ENCODE measurements at places on chromosomes 6 and 20.

DNA sequence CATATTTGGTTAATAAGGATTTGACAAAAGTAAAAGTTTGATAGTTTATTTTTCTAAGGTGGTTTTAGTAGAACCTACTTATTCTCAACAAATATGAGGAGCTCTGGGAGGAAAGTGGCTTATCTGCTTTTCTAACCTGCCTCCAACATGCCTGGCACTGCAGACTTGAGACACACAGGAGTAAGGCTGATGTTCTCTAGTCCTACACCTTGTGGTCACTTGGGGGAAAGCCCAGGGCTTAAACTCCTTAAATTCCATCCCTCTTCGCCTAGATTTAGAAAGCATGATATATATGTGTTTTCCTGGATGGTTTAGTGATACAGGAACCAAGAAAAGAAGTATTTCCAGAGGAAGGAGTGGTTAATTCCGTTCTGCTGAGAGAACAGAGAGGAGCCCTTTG is 39.9 kb upstream of the SAMD5 start:
- no peak for DNase-seq

GRCh38 chr6:4491501-4492260 is 284.5 kb upstream of the CDYL start:
- DNase-seq: no peak

GRCh38 chr6:165652766-165653165 is 10.3 kb downstream of the PDE10A start:
- no peak for DNase-seq

DNA sequence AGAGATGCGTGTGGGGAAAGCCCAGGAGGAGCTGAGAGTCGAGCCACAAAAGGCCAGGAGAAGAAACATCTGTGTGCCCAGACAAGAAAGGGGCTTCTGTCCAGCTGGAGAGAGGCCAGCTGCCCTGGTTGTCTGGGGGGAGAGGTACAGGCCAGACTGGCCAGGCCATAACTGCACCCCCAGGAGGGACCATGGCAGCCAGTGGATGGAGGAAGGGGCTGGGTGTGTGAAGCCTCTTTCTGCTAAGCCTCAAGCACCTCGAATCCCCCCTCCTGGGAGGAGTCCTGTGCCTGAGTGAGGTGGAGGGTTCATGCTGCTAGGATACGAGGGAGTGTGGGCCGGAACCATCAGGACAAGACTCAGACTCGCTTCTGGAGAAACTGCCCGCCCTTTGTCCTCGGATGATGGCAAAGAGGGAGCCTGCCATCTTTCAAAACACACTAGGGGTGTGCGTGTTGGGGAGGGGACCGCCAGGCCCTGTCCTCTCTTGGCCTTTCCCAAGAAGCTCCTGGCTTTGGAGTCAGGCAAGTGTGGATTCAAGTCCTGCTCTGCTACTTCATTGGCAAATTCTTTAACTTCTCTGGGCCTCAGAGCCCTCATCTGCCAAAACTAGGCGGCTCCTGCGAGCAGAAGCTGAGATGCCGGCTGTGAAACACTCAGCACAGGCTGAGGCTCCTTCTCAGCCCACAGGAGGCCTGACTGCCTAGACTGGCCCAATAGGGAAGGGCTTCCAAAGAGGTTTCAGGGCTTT is 90.3 kb downstream of the ASXL1 start:
- no peak for DNase-seq

GRCh38 chr6:37149745-37150144 is 20.2 kb upstream of the PIM1 start:
- DNase-seq: no peak

- DNase-seq: no peak
These were observed at the start of gene RBPJL for GRCh38 chr20:45306431-45306982. RBPJL (plus strand) TSS chr20:45306840; CDS start chr20:45306923, 83 bp downstream.

DNA sequence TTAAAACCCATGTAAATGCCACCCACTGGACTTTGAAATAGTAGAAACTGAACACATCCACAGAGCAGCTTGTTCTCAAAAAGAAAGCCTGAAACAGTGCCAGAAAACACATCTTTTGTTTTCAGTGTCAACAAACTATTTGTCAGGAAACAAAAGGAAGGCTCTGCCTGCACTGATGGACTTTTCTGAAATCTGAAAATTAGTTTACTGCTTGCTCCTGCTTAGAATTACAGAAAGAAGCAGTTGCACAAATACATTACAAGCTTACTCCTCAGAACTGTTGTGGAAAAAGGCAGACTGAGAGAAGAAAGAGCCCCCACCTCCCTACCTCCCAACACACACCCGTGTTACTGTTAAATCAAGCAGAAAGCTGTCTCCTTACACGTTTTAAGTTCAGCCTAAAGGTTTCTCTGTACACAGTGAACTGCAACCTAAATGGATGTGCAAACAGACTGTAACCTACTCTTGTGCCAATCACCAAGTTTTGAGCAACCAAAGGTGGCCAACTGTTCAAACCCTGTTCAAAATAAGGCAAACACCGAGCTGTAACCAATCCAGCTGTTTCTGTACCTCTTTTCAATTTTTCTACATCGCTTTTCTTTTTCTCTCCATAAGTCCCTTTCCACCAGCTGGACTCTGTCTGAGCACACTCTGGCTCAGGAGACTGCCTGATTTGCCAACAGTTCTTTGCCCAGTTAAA is 43.7 kb downstream of the FRK start:
- no peak for DNase-seq

GRCh38 chr6:108897371-108897770 is 49.1 kb downstream of the ARMC2 start:
- DNase-seq: no peak

GRCh38 chr6:10205892-10206291 is 209.0 kb downstream of the TFAP2A start:
- no peak for DNase-seq

- no peak for DNase-seq
These were observed 29.4 kb downstream of the PSMG4 start for GRCh38 chr6:3287976-3288707.

- no peak for DNase-seq
These were observed 41.5 kb downstream of the ELMO2 start for GRCh38 chr20:46364670-46365486.

- DNase-seq: no peak
These were observed 181.0 kb downstream of the TFAP2C start for GRCh38 chr20:56810141-56810540.

DNA sequence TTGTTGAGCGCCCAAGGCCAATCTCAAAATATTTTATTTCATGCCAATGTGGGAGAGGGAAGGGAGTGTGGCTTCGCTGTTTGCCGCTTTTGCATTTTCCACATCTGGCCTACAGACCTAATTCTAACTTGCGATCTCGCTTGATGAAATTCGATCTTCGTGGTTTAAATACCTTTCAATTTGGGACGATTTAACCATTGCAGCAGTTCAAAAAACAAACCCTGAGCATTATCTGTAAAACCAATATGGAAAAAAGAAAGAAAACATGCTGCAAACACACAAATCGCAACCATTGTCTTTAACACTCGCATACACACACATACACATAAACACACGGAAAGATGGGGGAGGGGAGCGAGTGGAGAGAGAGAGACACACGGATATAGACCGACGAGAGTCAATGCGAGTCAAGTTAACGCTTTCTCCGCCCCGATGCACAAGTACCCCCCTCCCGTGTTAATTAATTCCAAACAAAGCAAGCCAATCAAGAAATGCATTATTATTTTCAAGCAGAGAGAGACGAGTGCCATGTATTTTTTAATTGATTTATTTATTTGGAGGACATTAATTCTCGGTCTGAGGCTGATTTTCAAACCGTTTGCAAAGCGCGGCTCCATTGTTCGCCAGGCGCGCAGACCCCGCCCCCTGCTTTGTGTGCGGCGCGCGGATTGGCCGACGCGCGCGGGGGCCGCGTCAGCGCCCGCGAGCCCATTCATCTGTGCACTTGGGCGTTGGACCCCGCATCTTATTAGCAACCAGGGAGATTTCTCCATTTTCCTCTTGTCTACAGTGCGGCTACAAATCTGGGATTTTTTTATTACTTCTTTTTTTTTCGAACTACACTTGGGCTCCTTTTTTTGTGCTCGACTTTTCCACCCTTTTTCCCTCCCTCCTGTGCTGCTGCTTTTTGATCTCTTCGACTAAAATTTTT is at the start of gene MARCKS:
TSS of gene MARCKS (plus strand) at position 721 of the 931 bp plus-strand sequence. CDS start 401 bp downstream, outside the sequence.
- DNase-seq: no peak

GRCh38 chr20:59183751-59184150 is 20.1 kb downstream of the ZNF831 start:
- no peak for DNase-seq

DNA sequence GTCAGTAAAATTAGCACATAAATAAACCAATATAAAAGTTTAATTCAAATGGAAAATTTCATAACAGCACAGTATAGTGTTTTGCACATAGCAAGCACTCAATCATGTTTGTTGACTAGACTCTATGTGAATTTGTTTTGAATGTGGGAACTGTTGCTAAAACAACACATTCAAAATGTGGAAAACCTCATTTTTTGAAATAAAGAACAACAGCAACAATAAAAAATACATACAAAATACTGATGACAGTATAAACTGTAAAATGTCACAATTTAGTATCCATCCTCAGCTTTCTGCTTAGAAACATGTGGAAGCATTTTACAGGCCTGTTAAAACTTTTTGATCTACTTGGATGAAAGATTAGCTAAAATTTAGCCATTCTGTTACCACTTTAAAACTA is 47.4 kb downstream of the HDAC2 start:
- no peak for DNase-seq

DNA sequence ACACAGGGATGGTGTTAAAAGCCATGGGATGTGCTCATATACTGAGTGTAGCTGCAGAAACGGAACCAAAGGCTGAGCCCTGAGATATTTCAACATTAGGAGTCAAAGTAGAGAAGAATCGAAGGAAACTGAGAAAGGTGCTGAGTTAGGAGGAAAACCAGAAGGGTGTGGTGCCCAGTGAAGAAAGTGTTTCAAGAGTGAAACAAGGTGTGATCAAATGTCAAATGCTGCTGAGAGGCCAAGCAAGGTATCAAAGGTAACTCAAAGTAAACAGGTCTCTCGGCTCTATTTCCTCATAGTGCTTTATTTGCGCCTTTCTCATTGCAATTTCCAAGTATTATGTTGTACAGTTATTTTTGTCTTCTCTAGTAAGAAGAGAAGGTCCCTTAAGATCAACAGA is 94.1 kb downstream of the PRDM1 start:
- DNase-seq: no peak

DNA sequence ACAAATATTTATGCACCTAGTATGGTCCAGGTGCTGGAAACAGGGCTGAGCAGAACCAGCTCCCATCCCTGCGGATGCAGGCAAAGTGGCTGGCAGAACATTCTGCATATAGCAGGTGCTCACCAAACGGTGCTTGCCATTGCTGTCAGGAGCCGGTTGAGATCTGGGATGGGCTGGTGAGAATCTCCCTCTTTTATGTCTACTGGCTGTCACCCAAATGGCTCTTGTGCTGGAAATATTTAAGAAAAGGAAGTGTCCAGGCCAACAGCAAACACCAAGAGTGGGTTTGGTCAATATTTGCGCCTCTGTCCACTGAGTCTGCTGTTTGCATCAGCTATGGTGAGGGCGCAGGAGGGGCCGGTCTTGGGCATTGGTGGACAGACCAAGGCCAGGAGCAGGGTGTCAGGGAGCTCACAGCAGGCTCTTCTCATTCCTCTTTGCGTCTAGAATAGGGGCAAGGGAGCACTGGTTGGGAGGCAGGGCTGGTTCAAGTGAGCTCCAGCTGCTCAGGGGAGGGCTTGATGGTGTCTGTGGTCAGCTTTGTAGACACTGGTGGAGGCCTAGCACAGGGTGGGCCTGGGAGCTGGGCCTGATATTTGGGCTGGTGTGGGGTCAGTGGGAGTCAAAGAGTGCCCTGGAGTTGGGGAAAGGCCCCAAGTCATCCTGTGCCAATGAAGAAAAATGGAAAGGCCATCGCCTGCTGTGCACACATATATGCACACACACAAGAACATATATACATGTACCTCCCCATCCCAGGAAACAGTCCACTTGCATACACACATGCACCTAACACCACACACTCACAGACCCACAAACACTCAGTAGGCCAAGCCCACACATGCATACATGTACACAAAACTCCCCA is 1.4 kb upstream of the BPIFB2 start:
- no peak for DNase-seq

- no peak for DNase-seq
These were observed 1.9 kb upstream of the AP5S1 start for GRCh38 chr20:3818155-3819151.

DNA sequence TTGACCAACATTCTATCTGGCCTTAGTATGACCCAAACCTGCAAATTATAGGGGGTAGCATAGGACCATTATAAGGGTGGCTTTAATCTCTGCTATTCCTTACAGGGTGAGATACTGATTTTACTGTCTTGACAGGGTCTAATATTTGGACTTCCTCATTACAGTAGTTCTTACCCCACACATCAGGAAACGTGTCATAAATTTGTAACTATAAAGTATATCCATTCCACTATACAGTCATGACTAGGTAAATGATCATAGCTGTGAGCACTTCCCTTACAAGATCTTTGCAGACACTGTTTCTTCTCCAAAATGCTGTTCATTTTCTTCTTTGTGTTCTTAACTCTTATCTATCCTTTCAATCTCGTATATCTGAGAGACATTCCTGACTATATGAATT is 518.7 kb upstream of the RNF217 start:
- no peak for DNase-seq

- no peak for DNase-seq
These were observed 20.0 kb downstream of the CDK19 start for GRCh38 chr6:110795271-110795670.

DNA sequence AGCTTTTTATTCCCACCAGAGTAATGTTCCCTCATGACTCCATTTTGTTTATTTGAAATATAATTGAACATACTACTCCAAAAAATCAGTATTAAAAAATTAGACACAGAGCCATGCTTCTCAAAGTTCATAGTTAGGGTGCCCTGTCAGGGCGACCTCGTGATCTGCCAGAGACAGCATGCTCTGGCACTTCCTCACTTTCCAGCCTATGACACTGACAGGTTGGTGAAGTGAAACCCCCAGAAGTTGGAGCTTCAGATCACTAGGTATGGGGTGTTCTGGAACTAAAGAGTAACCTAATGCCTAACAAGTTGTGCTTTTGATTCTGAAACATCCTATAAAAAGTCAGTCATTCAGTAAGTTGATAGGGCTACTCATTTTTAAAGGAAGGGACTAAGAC is 93.0 kb downstream of the TBC1D7 start:
- DNase-seq: no peak

DNA sequence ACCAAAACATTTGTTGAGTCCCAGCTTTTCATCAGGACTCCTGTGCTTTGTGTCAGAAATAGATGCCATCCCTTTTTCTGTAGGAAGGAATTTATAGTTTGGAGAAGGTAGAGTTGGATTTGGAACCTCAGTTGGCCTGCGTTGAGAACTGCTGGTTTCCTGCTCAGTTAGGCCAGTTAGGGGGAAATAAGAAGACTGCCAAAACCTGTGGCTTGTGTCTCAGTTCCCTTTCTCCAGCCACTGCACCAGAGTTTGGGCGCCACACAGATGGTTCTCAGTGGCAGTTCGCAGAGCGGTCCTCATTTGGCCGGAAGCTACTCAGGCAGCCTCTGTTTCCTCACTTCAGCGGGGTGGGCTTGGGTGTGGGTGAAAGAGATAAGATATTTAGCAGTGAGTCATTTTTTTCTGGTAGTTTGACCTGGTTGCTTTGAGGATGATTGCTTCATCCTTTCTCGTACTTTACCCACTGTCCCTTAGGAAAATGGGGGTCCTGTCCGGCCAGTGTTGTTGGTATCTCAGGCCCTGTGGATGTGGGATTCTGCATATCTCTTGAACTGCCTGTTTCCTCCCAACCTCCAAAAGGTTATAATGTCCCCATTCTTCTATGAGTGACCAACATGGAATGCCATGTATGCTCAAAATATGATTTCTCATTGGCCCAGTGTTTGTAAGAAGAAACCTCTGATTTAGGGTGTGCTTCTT is 53.7 kb downstream of the JARID2 start:
- no peak for DNase-seq

- no peak for DNase-seq
These were observed 21.8 kb downstream of the PFDN4 start for GRCh38 chr20:54229566-54230160.

GRCh38 chr6:167647737-167648470 is 178.8 kb upstream of the AFDN start:
- no peak for DNase-seq

Data from stimulated activated CD4-positive, alpha-beta T cell treated with anti-CD3 and anti-CD28 coated beads, Interleukin-1b, Interleukin-23, amount 100 ng/mL, for 24 hours (primary cell).